HEK293T (cell line): ENCODE measurements at places on chromosomes 7 and 10.
A peak's percentile ranks its signal among the peaks of the same experiment; 100 is the strongest.

DNA sequence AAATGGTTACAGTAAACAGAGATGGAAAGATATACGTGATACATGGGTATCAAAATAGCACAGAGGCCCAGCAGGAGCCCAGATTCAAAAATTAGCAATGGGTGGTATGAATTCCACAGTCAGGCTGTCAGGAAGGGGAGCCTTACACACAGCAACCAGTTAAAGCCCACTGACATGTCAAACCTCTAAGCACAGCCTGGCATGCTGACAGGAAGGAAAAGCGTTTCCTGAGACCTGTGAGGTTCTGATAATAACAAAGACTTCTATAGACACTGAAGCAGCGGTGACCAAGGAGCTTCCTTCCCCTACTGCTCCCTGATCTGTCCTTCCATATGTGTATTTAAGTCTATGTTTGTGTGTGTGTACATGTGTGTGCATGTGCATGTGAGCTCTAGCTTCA, 89.9 kb downstream of the PHYHIPL start:
- DNase-seq, result no peak

DNA sequence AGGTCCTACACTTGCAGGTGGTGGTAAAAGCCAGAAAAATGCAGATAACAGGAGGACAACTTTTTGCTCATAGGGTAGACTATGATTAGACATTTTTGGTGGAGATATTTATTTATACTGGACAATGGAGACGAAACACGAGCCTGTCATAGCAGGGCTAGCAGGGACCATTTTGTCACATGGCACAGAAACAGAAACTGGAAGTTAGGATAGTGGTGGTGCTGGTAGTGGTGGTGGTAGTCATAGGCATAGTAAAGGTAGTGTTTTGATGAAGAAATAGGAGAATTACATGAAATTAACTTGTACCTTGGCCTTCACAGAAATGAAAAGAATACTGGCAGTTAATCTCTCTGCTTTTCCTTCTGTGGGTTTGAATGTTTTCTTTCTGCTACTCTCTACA, 8.8 kb upstream of the MGAM start:
- DNase-seq, result no peak

- DNase-seq, result no peak
Measured at GRCh38 chr7:158508802-158509385, 78.7 kb downstream of the PTPRN2 start.

DNA sequence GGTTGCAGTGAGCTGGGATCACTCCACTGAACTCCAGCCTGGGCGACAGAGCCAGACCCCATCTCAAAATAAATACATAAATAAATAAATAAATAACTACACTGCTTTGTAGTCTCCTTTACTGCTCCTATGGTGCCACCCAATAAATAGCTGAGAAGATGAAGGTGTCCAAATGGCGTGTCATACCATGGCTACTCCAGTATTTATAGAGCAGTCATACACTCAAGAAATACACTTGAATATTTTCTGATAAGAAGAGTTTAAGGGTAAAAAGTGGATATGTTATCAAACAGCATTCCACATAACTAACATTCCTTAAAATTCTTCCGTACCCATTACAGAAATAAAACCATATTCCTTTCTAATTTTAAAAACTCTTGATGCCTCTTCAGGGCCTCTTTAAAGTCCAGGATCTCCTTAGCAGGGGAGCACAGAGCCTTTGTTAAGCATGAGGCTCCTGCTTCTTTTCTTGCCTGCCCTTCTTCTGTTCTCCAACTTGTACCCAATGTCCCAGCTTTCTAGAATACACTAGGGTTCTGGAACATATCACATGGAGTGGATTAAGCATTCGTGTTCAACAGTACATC, 7.9 kb upstream of the SAR1A start:
- DNase-seq, result no peak

- DNase-seq, result no peak
Measured at GRCh38 chr7:103996017-103996551, 6.6 kb upstream of the RELN start.

DNA sequence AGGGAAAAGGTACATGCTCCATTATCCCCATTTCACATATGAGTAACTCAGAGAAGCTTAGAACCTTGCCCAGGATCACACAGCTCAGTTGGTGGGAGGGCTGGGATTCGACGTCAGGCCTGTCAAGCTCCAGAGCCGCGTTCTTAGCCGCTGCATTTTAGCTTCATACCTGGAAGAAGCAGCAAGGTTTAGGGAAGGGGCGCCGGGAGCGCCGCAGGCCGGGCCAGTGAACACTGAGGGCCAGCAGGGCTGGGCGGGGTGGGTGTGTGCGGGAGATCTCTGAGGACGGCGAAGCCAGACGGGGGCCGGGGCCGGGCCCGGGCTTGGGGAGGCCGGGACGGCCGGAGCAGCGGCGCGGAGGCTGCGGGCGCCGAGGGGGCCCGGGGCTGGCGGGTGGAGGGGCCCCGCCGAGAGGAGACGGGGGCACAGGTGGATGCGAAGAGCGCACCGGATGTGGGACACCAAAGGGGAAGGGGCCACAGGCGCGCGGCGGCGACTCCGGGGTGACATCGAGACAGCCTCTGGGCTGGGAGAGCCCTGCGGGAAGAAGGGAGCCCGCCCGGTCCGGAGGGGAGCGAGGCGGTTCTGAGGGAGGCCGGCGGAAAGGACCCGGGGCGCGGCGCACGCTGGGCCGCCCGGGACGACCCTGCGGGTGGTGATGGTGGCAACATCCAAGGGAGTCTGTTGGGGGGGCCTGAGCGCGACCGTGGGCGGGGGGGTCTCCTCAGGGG, 498 bp downstream of the NDST2 start:
- peak; percentile 30 for DNase-seq

GRCh38 chr10:129678186-129678585, 211.1 kb downstream of the MGMT start:
- DNase-seq, result no peak

GRCh38 chr10:32239769-32240168, 107.2 kb downstream of the EPC1 start:
- no peak for DNase-seq

DNA sequence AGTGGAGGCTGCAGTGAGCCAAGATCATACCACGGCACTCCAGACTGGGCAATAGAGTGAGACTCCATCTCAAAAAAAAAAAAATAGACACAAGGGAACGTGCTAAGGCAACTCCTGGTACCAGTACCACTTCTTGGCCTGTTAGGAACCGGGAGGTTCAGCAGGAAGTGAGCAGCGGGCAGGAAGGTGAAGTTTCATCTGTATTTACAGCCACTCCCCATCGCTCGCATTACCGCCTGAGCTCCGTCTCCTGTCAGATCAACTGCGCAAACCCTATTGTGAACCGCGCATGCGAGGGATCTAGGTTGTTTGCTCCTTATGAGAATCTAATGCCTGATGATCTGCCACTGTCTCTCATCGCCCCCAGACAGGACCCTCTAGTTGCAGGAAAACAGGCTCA, 69.9 kb upstream of the FOXK1 start:
- DNase-seq, result no peak

GRCh38 chr10:72540193-72540807, 85.6 kb downstream of the MICU1 start:
- no peak for DNase-seq

- DNase-seq, result no peak
Measured at GRCh38 chr7:156975620-156976019, 26.1 kb downstream of the NOM1 start.

GRCh38 chr10:71788954-71789353, 15.6 kb upstream of the VSIR start:
- no peak for DNase-seq

DNA sequence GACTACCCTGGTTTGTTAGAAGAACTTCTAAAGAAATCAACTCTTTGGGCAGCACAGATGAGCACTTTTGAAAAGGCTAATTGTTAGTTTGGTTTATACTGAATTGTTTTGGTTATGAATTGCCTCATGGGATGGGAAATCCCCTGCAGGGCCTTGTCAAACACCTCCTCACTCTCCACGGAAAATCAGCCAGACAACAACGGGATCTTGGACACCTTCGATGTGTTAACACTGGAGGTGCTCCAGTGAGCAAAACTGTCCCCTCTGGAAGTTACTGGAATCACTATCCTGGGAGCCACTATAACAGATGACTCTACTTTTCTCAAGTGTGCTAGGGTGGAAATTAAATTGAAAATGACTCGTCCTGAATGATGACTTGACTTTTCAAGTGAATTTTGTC, 38.7 kb downstream of the CDK6 start:
- no peak for DNase-seq

- DNase-seq, result no peak
Measured at GRCh38 chr7:13651167-13651566, 338.3 kb downstream of the ETV1 start.

GRCh38 chr7:126570845-126571244, 681.9 kb downstream of the GRM8 start:
- DNase-seq, result no peak

DNA sequence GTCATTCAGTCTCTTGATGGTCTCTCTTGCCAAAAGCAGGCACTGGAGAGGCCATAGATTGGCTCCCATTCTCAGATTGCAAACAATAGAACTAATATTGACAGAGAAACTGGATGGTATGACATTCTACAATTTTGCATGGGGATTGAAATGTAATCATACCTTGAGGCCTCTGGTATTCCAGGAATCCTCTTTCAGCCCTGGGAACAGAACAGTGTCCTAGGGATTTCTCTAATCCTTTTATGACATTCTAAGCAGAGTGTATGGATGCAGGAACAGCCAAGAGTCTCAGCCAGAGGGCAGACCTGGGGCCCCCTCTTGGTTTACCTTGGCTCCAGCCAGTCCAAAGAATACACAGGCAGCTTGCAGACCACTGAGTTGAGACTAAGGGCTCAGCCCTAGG, 206.4 kb downstream of the KCNMA1 start:
- DNase-seq, result no peak

- DNase-seq, result no peak
Measured at GRCh38 chr7:44150966-44151941, 10.1 kb upstream of the MYL7 start.

DNA sequence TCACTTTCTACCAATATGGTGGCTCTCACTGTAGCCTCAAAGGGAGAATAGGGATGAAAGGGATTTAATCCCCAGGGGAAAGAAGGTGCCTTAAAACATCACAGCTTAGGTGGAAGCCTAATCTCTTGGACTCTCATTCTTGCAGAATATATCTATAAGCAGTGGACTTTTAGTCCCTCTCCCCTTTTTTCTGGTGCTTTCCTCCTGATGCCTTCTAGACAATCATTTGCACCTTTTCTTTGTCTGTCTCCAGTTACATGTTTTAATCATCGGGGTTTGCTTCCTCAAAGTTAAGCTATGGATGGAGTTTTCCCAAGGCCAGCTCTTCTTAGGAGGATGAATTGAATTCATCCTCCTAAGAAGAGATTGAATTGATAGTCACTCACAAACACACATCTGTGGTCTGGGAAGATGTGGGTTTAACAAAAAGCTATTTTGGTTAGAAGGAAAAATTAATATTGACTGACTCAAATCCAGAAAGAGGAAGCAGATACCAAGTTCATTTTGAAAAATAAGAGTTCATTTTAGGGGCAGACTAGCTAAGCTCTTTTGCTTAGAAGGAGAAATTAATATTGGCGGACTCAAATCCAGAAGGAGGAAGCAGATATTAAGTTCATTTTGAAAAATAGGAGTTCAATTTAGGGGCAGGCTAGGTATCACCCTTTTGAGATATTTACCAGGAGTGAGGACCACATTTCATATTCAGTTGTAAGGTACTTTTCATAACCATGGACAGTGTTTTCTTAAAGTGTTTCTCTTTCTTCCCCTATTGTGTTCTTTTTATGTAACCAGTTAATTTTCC, 35.2 kb upstream of the PLEKHS1 start:
- DNase-seq, result no peak

DNA sequence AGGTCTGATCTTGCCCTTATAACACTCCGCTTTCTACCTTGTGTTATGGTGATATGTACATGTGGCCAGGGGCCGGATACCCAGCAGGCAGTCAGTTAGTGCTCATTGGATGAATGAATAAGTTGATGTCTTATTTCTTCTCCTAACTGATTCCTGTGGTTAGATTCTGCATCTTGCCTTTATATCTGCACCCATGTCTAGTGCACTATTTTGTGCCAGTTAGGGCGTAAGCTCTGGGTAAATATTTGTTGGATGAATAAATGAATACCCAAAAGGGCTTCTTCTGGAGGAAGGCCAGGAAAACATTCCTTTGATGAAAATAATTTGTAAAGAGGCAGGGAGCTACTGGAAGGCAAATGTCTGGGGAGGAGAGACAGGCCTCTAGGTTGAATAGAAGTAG, 148.2 kb downstream of the CHN2 start:
- DNase-seq, result no peak

GRCh38 chr7:151498495-151498894, 21.2 kb downstream of the RHEB start:
- DNase-seq, result no peak

DNA sequence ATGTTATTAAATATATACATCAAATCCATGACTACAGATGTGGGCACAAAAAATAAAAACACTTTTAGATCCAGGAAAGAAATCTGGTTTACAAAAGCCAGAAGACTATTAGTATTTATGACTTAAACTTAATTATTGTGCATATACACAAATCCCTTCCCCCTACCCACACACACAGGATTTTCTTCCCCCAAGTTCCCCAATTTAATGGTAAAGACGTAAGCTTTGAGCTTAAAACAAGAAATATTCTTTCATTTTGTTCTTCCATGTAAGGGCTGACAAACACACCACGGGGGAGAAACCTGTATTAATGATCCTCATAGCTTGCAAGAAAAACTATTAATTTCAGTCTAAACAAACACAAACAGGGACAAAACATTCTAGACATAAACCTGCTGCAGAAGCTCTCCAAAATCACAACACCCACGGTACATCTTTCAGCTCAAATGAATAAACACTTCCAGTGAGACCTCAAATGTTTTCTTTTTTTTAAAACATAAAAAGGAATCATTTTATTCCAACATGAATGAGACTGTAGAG, 28.5 kb downstream of the OSBPL3 start:
- DNase-seq, result no peak

DNA sequence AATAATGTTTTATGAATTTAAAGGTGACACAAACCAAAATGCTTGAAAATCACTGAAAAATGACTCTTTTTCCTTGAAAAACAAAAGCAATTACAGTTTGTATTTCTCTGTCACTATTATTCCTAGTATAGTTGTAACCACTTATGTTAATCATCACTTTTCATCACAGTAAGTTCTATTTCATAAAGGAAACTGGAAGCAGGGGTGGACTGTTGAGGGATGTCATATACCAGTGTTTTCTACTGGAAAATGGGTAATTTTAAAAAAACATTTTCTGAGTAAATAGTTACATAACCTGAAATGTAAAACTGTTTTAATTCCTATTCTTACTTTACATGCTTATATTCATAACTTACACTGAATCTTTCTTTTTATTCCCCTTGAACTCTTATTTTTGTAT, 32.2 kb upstream of the SFMBT2 start:
- no peak for DNase-seq

GRCh38 chr7:50610521-50611277, 45.5 kb upstream of the DDC start:
- no peak for DNase-seq

DNA sequence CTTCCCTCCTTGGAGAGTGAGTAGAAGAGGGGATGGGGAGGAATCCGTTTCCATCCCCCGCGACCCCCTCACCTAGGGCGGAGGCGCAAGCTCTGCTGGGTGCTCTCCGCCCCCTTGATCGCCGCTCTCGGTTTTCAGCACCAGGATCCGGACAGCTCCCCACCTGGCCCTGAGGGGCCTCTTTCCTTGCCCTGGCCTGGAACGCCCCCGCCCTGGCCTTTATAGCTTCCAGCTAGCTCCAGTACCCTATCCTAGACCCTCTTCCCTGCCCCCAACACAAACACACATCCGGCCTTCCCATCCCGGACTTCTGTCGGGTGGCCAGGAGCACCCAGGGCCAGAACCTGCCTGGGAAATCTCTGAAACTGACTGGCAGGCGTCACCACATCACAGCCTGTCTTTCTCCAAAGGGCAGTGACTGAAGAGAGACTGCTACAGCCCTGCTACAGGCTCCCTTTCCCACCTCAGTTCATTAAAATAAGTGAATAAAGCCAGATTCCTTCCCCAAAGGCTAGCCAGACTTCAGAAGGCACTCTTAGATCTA, 72.3 kb upstream of the LEP start:
- peak; percentile 58 for DNase-seq
